ENCODE measurements at places on chromosomes 12 and 14.

- DNase-seq = no peak
Measured at GRCh38 chr14:95136631-95137030, 20.7 kb downstream of the DICER1 start.

- DNase-seq = no peak
Measured at GRCh38 chr14:99677231-99678140, 6.6 kb upstream of the CYP46A1 start.

- DNase-seq = no peak
Measured at GRCh38 chr12:32102234-32102633, 4.4 kb upstream of the BICD1 start.

DNA sequence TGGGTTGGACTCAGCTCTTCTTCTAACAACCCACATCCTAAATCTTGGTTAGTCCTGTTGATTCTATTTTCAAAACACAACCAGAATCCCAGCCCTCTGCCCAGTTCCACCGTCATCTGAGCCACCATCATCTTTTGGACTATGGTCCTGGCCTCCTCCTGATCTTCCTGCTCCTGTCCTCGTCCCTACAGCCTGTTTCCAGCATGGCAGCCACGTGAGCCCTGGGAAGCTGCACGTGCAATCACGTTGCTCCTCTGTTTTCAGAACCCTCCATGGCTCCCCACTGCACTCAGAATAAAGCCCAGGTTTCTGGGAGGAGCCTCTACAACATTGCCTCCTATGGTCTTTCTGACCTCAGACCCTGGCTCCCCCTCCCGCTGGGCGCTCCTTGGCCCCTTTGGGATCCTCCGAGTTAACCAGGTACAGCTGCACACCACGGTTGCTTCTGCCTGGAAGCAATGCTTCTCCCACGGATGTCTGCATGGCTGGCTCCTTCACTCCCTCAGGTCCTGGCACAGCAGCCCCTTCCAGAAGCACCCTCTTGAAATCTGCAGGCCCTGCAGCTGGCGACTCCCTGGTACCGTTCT lies 44.5 kb downstream of the BEGAIN start:
- DNase-seq = no peak

- DNase-seq = no peak
Measured at GRCh38 chr12:14741153-14741552, 44.8 kb upstream of the GUCY2C start.

- DNase-seq = no peak
Measured at GRCh38 chr12:80690513-80690912, 16.9 kb upstream of the MYF6 start.

- DNase-seq = no peak
Measured at GRCh38 chr12:76945867-76946266, 67.0 kb upstream of the CSRP2 start.

- no peak for DNase-seq
Measured at GRCh38 chr14:65377576-65377975, 35.0 kb upstream of the FUT8 start.

All from activated effector memory CD4-positive, alpha-beta T cell treated with Interleukin-2 at 50 U/mL for 16 hours (primary cell).